ENCODE measurements at places on chromosomes 12 and 14.

DNA sequence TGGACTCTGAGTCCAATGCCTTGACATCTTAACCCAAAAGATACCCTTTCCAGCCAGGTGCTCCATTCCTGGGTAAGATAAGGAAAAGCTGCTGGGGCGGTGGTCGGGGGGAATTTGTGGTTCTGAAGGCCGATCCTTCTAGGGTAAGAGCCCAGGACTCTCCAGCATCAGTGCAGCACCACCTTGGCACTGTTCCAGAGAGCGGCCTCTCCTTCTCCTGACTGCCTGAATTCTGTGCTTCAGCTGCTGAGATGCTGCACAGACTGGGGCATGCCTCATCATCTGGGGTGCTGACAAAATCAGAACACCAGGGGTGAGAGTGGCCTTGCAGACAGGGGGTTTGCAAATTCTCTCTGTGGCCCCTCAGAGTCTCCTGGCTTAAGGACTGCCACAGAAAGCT is 87.5 kb downstream of the SPTB start:
- DNase-seq: no peak

GRCh38 chr14:90274019-90274418 is 17.7 kb downstream of the PSMC1 start:
- no peak for DNase-seq

DNA sequence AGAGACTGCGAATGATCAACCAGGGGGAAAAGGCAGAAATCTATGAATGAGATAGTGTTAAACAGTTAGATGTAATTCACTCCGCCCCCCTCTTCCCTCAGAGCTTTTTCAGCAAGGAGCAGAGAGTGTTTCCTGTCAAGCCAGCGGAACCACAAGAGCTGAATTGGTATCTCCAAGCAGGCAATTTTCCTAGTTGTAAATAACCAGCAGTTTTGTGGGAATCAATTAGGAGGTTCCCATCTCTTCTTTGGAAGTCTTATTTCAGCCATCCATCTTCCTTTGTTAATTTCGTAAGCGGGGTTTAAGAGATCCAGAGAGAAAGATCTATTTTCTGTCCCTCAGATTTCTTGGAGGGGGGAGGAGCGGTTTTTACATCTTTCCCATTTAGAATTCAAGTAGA is 178.0 kb downstream of the FOXN3 start:
- DNase-seq: no peak

- DNase-seq: no peak
Observed at GRCh38 chr14:33728010-33728498, 222.8 kb downstream of the EGLN3 start.

- no peak for DNase-seq
Observed at GRCh38 chr14:28012629-28013415, 753.8 kb upstream of the FOXG1 start.

DNA sequence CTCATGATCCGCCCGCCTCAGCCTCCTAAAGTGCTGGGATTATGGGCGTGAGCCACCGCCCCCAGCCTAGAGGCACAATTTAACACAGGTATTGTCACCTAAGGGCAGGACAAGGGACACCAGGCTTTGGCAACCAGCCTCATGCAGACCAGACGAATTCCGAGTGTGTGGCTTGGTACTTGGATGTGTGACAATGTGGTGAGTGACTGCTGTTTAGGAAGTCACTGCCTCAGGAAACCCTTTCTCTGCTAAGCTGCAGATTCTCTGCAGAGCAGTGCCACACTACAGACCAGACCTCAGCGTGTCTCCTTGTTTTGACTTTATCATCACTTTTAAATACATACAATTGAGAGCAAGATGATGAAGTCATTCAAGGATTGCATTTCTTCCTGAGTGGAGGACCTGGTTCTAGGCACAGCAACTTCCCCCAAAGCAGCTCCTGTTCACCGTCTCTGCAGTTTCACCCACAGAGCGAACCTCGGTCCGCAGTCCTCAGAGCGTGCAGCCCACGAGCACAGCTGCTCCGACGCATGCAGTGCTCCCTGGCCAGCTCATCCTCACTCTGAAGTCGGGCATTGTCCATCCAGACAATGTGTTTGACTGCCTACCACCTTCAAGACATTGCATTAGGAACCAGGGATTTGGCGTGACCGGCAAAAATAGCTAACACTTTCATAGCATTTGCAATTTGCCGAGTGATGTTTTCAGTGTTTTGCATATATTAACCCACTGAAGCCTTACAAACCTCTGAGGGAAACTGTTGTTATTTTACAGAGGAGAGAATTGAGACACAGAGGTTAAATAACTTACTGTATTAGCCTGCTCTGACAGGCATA is 235.2 kb downstream of the CHST11 start:
- no peak for DNase-seq

GRCh38 chr12:80099259-80099658 is at the start of gene OTOGL:
Gene OTOGL, plus strand, starts transcription at chr12:80099537. Its CDS starts 109,895 bp downstream, at chr12:80209432.
- no peak for DNase-seq

GRCh38 chr12:96094201-96094600 is 58.8 kb upstream of the LTA4H start:
- no peak for DNase-seq

DNA sequence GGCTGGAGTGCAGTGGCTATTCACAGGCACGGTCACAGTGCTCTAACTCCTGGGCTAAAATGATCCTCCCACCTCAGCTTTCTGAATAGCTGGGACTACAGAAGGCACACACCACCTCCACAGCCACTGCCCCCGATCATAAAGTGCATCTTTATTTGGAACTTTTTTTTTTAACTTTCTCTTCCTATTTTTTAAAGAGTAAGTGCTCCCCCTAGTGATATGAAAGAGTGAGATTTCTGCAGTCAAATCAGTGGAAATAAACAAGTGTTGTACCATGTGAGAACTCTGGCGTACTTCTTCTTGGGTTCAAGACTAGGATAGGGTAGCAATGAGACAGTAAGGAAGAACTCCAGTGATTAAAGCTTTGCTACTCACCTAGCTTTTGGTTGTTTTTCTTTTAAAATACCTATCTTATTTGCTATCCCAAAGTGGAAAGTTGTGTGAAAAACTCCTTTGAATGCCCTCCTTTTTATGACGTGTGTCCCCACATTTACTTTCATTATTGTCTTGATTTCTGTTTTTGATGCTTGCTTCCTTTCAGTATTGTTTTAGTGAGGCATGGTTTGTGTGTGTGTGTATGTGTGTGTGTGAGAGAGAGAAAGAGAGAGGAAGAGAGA is 6.6 kb downstream of the PPP4R4 start:
- DNase-seq: no peak

- DNase-seq: peak; percentile 23
Observed at GRCh38 chr14:51093371-51094281, 1.3 kb downstream of the TRIM9 start.

DNA sequence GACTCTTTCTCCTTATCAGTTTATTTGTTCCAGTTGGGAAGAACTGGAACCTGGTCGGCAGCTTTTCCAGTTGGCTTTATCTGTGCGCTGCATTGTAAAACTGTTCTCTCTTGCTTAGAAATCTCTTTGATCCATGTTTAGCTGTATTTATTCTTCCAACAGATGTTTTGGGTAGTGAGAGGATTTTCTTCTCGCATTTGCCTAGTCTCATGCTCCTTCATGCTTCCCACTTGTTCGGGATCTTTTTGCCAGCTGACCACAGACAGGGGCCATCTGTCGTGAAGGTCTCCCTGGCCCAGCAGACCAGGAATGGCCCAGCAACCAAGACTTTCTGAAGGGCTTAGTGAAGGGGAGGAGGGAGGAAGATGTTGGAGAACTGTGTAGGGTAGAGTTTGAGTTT is 21.6 kb downstream of the NTF3 start:
- no peak for DNase-seq

DNA sequence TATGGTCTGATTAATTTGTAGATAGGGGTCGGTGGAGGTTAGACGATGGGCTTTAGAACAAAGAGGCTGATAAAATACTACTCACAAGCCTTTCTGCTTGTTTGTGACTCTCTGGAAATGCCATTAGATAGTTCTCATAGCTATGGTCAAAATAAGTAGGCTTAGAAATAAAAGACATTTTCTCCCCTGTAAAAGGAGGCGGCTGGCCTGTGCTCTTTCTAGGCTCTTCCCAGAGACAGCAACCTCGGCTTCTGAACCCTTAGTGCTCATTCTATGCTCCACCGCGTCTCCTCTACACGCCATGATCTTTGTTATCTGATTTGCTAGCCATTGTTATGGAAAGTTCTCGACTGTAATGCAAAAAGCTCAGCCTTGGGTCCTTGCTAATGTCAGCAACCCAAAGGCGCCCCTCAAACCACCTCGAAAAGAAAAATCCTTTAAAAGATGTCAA is 64.5 kb downstream of the CRADD start:
- no peak for DNase-seq

- no peak for DNase-seq
Observed at GRCh38 chr12:109020146-109020795, 597 bp downstream of the SVOP start.

DNA sequence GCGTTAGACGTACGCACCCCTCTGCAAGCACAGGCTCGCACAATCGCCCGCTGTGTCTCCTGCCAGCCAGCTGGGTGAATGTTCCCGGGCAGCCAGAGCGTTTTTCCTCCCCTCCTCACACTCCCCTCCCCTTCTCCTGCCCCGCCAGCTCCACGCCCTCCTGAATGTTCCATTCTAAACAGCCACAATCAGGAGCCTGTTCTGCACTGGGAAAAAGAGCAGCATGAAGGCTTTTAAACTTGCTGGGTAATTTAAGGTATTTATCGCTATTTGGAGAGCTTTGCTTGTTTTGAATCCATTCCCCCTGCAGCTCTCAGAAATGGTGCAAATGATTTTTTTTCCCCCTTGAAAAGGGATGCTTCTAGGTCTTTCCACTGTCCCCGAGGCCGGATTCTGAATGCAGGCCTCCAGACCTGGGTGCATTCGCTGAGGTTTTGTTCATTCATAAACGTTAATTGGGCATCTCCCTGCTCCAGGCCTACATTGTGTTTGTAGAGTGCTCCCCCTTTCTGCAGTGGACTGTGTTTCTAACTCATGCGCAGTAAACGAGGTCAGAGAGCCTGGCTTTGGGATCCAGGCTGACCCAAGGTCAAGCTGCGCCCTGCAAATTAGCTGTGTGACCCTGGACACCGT is 212.5 kb downstream of the CHST11 start:
- DNase-seq: no peak

- peak; percentile 78 for DNase-seq
Observed at GRCh38 chr14:69625299-69626131, 14.1 kb downstream of the SUSD6 start.

DNA sequence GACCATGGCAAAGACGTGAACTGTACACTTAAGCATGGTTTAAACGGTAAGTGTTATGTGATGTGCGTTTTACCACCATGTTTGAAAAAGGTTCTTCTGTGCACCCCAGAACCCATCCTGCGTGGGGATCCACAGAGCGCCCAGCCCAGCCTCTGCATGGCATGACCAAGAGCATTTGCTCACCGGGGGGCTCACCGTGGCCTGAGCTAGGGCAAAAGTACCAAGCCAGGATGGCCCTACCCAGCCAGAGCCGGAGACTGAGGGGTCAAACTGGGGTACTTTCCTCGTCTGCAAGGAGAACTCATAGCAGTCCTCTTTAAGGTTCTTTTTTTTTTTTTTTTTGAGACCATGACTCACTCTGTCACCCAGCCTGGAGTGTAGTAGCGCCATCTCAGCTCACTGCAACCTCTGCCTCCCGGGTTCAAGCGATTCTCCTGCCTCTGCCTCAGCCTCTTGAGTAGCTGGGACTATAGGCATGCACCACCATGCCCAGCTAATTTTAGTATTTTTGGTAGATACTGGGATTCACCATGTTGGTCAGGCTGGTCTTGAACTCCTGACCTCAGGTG is 16.4 kb upstream of the ANKRD9 start:
- DNase-seq: no peak

DNA sequence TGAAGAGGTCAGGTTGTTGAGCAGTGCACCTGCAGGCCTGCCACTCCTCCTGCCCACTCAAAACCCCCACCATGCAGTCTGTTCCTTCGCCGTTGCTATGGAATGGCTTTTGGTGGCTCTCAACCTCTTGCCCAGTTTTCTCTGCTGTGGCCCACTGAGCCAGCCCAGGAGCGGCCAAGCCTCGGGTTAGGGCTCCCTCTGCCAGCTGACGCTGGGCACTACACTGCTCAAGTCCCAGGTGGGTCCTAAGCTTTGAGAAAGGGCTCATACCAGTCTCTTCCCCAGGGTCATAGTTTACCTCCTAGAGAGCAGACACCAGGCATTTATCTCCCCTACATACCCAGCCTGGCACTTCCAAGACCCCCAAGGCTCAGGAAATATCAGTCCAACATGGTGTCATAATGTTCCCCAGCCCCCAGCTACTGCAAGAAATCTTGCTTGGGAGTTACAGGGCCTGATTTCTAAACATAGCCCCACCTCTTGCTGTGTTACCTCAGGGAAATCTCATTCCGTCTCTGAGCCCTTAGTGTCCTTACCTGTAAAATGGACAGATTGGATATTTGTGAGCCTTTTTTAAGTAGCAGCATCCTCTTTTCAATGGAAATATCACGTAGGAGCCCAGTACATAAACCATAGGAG is 59.4 kb downstream of the TSPAN11 start:
- DNase-seq: no peak

DNA sequence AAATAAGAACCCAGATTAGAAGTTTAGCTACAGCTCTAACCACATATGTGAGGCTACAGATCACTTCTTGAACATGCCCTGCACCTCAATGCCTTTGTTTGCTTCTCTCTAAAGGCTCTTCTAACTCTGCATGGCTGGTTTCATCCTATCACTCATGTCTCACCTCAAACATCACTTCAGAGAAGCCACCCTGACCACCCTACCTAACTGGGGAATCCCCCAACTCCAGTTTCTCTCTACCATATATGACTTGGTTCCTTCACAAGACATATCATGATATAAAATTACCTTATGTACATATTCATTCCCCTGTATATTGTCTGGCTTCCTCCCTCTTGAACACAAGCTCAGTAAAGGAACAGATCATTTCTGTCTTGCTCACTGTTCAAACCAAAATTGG is 250.2 kb upstream of the GRIP1 start:
- DNase-seq: no peak

- no peak for DNase-seq
Observed at GRCh38 chr14:45678163-45678562, 425.2 kb upstream of the MIS18BP1 start.

GRCh38 chr12:50085615-50086072 is 502 bp downstream of the SMARCD1 start:
- no peak for DNase-seq

- no peak for DNase-seq
Observed at GRCh38 chr12:108838194-108839017, 19.0 kb downstream of the SSH1 start.
